Stimulated activated CD8-positive, alpha-beta memory T cell treated with anti-CD3 and anti-CD28 coated beads, Interleukin-12 subunit alpha, Interleukin-12 subunit beta, amount 100 ng/mL, for 1 hour (primary cell): ENCODE measurements at places on chromosomes 16 and 17.

DNA sequence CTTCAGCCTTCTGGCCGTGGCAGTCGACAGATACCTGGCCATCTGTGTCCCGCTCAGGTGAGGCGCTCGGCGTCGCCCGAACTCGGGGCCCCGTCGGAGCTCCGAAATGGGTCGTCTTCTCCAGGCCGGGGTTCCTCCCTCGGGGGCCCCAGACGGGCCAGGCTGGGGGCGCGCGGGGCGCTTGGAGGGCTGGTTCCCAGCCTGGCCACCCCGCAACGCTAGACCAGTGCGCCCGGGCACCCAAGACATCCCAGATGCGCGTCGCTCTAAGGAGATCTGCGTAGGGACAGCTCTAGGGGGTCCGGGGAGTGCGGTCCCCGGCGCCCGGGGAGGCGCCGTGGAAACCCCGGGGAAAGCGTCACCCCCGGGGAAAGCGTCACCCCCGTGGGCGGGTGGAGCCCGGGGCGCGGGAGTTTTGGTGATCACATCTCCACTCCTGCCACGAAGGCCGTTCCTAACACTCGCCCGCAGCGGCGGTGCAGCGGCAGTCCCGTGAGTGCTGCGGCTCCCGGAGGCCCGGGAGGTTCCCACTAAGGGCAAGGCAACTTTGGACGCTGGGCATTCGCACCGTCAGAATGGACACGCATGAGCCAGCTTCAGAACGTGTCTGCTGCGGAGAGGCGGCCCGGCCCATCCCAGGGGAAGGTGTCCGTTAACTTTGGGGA, 729 bp downstream of the ADORA2B start:
- DNase-seq, result no peak

DNA sequence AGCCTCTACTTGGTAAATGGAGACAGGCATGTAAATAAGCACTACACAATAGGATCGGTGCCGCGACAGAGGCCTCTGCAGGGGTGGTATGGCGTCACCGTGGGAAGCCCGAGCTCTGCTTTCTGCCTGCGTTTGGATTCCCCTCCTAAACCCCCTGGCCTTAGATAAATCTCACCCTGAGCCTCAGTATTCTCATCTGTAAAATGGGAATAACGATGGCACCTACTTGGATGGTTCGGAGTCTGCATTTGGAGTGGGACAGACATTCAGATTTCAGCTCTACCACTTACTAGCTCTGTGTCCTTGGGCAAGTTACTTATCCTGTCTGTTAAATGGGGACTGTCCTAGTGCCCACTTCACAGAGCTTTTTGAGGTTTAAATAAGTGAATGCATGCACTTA, 42.8 kb upstream of the TNRC6A start:
- DNase-seq, result no peak

DNA sequence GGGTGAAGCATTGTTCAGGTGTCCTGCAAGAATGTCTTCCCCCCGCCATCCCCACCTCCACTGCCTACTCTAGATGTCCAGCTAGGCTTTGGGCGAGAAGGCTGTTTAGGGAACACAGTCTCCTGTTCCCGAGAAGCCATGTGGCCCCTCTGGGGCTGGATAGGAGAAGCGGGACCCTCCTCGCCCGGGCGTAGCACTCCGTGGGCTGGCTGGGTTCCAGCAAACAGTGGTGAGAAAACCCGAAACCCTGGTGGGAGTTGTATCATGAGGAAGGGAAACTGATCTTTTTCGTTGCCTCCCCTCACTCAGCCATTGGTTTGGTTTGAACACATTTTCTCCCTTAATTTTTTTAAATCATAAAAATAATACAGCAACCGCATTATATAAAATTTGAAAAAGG, 56.6 kb downstream of the IRF8 start:
- no peak for DNase-seq

- DNase-seq, result no peak
Observed at GRCh38 chr17:44279346-44279665, 11.4 kb upstream of the SLC4A1 start.

DNA sequence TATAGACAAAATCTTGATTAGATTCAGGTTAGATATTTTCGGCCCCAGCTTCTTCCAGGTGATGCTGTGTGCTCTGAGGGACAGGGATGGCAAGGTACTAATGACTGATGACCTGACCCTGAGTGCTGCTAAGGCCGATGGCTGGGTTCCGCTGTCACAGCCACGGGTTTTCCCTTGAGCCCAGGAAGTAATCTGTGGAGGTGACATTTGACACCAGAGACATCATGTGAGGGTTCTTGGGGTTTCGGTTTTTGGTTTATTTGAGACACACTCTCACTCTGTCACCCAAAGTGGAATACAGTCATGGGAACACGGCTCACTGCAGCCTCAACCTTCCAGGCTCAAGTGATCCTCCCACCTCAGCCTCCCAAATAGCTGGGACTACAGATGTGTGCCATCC, 9.8 kb downstream of the OTOP3 start:
- no peak for DNase-seq

DNA sequence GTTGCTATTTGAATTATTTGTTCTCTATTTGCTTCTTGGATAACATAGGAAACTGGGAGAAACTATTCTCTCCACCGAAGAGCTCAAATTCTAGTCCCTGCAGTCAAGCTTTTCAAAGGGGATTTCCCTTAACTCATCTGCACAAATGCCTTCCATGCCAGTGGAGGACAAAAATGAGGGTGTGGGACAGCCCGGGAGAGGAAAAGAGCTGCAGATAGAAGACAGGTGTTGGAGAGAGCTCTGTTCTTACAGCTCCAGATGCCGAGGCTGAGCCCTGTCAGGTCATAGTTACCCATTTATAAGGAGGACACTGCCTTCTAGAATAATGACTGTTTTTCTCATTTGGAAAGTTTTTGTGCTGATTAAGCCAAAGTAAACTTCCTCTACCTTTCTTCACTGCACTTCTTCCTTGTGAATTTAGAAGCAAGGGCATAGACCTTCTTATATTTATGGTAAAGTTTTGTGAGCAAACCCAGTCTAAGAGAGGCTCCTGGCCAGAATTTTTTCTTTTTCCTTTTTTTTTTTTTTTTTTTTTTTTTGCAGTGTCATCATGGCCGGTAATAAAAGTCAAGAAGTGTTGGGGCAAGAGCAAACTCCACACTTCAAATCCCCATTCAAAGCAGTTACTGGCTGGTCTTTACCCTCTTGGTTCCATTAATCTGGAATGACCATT, 177.2 kb downstream of the ABCC12 start:
- DNase-seq, result no peak

DNA sequence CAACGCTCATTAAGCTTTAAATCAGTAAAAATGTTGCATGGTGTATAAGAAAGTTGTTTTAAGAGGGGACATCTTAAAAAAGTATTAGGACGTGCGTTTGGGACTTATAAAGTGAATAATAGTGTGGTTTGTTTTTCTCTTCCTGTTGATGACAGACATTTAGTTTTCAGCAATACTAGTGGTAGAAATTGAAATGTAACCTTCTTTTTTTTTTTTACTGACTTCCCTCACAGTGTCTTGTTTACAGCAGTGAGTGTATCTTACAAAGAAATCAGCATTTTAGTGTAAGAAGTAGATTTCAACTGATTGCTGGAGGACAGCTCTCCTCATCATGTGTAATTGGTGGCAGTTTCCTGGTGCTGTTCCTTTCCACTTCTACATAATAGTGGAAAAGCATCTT, 39.6 kb downstream of the CYLD start:
- no peak for DNase-seq

- DNase-seq, result no peak
Observed at GRCh38 chr17:42406615-42407288, 16.3 kb downstream of the CAVIN1 start.

GRCh38 chr16:57609541-57610401, 18.7 kb upstream of the ADGRG1 start:
- DNase-seq, result no peak

- no peak for DNase-seq
Observed at GRCh38 chr16:58655215-58655596, 25.6 kb upstream of the CNOT1 start.
